ENCODE measurements at places on chromosomes 5 and 9. TPM values are rescaled to one million over a fixed set of nuclear protein-coding genes. Genes with fewer than 3 reads are reported as not detected.

FAM153A gene
- total RNA-seq: not detected

SLC36A2 gene
- not detected for total RNA-seq

CSF2 gene
- not detected for total RNA-seq

TMEM174 gene
- not detected for total RNA-seq
